ENCODE measurements at places on chromosomes 4 and X.

- DNase-seq, result peak; percentile 67
- H3K27ac ChIP-seq, result no peak overlapping the region
- no peaks in the 10 kb centered on the region for H3K4me1 ChIP-seq
- no peaks in the 10 kb centered on the region for H3K36me3 ChIP-seq
These were observed 93.8 kb downstream of the PDGFRA start for GRCh38 chr4:54322818-54323417.

DNA sequence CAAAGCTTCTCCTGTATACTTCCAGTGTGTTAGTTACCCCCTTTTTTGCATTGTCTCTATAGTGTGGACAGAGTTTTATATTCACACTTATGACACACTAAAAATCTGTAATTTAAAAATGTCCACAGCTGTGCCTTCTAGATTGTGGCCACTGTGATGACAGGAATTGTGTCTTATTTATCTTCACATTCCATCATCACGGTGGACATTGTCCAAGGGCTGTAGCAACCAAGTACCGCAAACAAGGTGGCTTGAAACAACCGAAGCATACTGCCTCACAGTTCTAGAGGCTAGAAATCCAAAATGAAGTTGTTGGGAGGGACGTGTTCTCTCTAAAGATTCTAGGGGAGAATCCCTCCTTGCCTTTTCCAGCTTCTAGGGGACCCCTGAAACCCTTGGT lies 32.3 kb downstream of the CHRNA9 start:
- DNase-seq, result no peak
- no peak overlapping the region for H3K4me3 ChIP-seq
- H3K4me1 ChIP-seq, result no peaks in the 10 kb centered on the region

GRCh38 chr4:121679951-121680350 lies 16.8 kb downstream of the ANXA5 start:
- H3K36me3 ChIP-seq, result peaks cover 99% of the 10 kb centered on the region
- DNase-seq, result no peak
- no peak overlapping the region for H3K4me3 ChIP-seq
- no peaks in the 10 kb centered on the region for H3K4me1 ChIP-seq
- no peaks in the 10 kb centered on the region for H3K27me3 ChIP-seq
- H3K27ac ChIP-seq, result no peak overlapping the region

GRCh38 chr4:108953941-108954340 lies 191.1 kb upstream of the ETNPPL start:
- H3K4me1 ChIP-seq, result no peaks in the 10 kb centered on the region
- H3K4me3 ChIP-seq, result no peak overlapping the region
- H3K27ac ChIP-seq, result no peak overlapping the region
- no peaks in the 10 kb centered on the region for H3K36me3 ChIP-seq
- no peak for DNase-seq

DNA sequence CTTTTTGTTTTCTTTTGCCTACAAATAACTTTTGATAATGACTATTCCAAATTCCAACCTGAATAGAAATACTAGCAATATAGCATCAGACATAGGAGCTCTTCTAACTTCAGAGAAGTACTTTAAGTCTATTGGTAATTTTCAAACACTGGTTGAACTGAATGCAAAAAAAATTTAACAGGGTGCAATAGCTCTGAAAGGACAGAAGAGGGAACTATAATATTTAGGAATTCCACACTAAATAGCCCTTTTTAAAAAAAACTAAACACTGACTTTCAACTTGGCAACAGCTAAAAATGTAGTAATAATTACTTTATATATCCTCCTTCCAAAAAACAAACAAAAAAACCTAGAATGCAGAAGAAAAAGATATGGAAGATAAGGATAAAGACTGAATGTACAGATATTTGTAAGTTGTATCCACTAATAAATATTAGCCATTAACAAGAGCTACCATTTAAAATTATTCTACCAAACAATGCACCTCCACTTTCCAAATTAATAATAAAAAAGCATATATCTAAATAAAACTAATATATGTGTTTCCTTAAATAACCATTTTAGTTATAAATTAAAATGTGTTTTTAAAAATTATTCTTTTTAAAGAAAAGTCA lies 81.4 kb downstream of the FBXW7 start:
- H3K27ac ChIP-seq, result no peak overlapping the region
- peaks cover 17% of the 10 kb centered on the region for H3K4me1 ChIP-seq
- DNase-seq, result peak; percentile 31
- H3K4me3 ChIP-seq, result no peak overlapping the region
- no peaks in the 10 kb centered on the region for H3K36me3 ChIP-seq

GRCh38 chr4:41933997-41934503 lies 1.2 kb upstream of the TMEM33 start:
- H3K27me3 ChIP-seq, result no peaks in the 10 kb centered on the region
- no peaks in the 10 kb centered on the region for H3K4me1 ChIP-seq
- H3K36me3 ChIP-seq, result no peaks in the 10 kb centered on the region
- no peak overlapping the region for H3K27ac ChIP-seq
- H3K4me3 ChIP-seq, result peak overlapping the region; percentile 2

DNA sequence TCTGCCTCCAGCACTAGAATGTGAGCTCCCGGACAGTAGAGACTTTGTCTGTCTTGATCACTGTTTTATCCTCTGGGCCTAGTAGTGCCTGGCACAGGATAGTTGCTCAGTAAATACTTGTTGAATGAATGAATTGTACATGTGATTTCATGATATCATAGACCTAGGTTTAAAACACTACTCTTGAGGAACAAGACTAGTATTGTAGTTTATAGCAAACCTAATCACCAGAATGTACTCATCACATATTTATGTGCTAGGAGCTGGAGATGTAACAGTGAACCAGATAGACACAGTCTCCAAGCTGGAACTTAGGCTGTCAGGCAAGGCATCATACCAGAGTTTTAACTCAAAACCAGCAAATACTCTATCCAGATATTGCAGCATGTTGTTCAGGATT lies 23.5 kb downstream of the GAB3 start:
- no peaks in the 10 kb centered on the region for H3K36me3 ChIP-seq
- DNase-seq, result no peak
- H3K4me3 ChIP-seq, result no peak overlapping the region
- H3K27ac ChIP-seq, result peak overlapping the region; percentile 28

DNA sequence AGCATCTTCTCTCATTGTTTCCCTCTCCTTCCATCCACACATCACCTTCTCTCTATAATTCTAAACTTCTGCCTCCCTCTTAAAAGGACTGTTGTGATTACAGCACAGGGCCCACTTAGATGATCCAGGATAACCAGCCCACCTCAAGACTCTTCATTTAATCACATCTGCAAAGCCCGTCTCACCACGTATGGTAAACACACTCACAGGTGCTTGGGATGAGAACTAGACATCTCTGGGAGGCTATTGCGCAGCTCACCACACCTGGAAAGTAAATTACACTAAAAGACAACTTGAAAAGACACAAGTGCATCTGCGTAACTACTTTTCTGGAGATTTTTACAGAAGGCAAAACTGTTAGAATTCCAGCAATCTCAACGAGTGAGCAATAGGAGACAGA lies 15.4 kb upstream of the C1QTNF7 start:
- no peaks in the 10 kb centered on the region for H3K27me3 ChIP-seq
- H3K4me3 ChIP-seq, result no peak overlapping the region
- no peak overlapping the region for H3K27ac ChIP-seq

DNA sequence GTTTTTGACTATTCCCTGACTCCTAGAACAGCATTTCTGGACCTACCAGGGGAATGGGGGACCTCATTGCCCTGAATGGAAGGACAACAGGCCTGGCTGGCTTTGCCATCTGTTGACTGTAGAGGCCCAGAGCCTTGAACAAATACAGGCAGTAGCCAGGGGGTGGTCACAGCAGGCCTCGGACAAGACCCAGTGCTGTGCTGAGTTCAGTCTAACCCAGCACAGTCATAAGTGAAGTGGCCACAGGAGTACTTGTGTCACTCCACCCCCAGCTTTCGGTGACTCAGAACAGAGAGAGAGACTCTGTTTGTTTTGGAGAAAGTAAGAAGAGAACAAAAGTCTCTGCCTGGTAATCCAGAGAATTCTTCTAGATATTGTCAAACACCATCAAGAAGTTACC lies 310.0 kb downstream of the PRR32 start:
- H3K36me3 ChIP-seq, result no peaks in the 10 kb centered on the region
- no peak for DNase-seq
- H3K4me3 ChIP-seq, result no peak overlapping the region
- H3K4me1 ChIP-seq, result no peaks in the 10 kb centered on the region

DNA sequence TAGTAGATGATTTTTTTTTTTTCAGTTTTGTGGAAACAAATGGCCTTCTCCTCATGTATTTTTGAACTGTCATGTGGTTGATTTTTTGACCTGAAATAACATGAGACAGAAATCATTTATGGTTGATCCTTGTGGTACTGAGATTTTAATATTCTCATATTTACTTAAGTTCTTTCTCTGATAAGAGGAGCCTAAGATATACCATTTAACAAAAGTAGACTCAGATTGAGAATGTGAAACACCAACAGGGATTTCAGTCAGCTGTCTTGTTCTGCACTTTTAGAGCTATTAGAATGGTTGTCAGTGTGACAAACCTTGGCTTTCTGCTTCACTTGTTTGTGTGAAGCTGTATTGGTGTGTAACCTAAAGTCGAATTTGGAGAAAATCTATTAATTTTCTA lies 575.7 kb downstream of the SPOCK3 start:
- H3K27me3 ChIP-seq, result no peaks in the 10 kb centered on the region
- H3K36me3 ChIP-seq, result no peaks in the 10 kb centered on the region
- H3K4me3 ChIP-seq, result no peak overlapping the region
- no peak overlapping the region for H3K27ac ChIP-seq
- H3K4me1 ChIP-seq, result no peaks in the 10 kb centered on the region

- H3K4me3 ChIP-seq, result no peak overlapping the region
- H3K36me3 ChIP-seq, result no peaks in the 10 kb centered on the region
- H3K27me3 ChIP-seq, result no peaks in the 10 kb centered on the region
- DNase-seq, result no peak
- no peak overlapping the region for H3K27ac ChIP-seq
- H3K4me1 ChIP-seq, result no peaks in the 10 kb centered on the region
These were observed 7.7 kb upstream of the SLAIN2 start for GRCh38 chr4:48333587-48333986.

DNA sequence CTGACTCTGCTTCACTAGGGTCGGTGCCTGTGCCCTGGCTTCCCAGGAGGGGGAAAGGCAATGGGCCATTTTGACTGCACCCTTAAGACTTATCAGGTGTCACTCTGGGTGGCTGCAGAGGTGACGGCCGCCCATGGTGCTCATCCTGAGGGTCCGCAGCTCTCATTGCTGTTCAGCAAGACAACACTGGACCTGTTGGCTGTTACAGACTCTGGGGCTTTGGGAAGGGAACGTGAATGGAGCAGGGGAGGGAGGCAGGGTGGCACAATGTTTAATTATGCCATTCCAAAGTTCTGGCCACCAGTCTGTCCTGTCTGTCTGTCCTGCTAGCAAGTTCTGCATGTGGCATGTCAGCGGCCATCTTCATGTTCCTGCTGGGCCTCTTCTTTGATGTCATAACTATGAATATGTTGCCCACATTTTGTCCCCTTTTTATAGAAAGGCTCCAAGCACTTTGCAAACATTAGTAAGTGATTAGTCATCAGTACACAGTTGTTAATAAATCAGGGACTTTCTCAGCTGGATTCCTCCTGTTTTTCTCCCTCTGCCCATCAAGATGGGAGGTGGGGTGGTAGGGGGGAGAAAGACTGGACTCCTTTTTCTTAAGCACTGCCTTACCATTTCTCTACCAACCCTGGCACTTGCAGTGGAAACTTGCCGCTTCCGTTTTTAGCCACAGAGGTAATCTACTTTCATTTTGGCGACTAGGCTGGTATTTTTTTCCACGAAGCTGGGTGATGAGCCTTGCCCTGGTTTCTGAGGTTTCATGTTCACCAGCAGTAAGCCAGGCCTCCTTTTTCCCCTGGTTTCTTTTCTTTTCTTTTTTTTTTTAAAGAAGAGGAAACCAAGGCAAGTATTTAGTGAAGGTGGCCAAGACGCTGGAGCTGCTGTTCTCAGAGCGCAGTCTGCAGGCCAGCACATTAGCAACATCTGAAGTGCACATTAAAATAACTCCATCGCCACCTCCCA lies 88.6 kb upstream of the TRIM2 start:
- H3K4me3 ChIP-seq, result no peak overlapping the region
- H3K27me3 ChIP-seq, result no peaks in the 10 kb centered on the region
- peaks cover 17% of the 10 kb centered on the region for H3K4me1 ChIP-seq
- no peak for DNase-seq
- peak overlapping the region; percentile 58 for H3K27ac ChIP-seq

- DNase-seq, result no peak
- no peak overlapping the region for H3K4me3 ChIP-seq
- peaks cover 45% of the 10 kb centered on the region for H3K36me3 ChIP-seq
- no peaks in the 10 kb centered on the region for H3K4me1 ChIP-seq
- no peak overlapping the region for H3K27ac ChIP-seq
These were observed 2.8 kb downstream of the SLC35A2 start for GRCh38 chrX:48908600-48908999.

GRCh38 chr4:78691971-78692821 lies 84.0 kb upstream of the BMP2K start:
- H3K27me3 ChIP-seq, result no peaks in the 10 kb centered on the region
- no peaks in the 10 kb centered on the region for H3K4me1 ChIP-seq
- no peak overlapping the region for H3K27ac ChIP-seq
- no peaks in the 10 kb centered on the region for H3K36me3 ChIP-seq

DNA sequence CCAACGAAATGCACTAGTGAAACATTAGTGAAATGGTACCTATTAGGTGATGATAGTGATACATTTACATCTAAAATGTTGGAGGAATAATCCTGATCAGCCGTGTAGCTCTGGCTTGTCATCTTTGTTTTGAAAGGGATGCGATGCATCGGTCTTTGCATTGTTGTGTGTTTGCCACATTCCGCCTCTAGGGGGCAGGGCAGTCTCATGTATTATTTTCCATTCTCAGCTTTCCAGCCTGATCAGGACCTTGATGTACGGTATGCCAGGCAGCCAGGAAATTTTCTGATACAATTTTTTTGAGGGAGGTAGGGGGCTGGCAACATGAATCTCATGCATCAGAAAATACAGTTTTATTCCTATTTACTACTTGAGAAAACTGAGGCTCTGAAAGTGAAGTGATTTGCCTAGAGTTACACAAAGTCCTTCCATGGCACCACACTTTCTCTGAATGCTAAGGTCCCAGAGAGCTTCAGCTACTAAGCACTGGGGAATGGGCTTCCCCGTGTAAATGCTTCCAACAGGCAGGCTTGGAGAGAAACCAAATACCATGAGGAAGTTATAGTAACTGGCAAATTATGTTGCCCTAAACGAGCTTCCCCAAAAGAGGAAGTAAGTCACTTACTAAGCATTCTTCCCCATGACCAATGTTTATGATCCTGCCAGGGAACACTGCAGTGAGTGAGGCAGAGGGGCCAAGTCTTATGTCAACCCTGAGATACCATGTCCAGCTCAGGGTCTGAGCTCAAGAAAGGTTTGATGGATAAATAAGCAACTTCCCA lies 31.8 kb upstream of the IQSEC2 start:
- H3K27me3 ChIP-seq, result no peaks in the 10 kb centered on the region
- peaks cover 10% of the 10 kb centered on the region for H3K4me1 ChIP-seq
- H3K27ac ChIP-seq, result no peak overlapping the region
- no peak overlapping the region for H3K4me3 ChIP-seq
- H3K36me3 ChIP-seq, result no peaks in the 10 kb centered on the region

DNA sequence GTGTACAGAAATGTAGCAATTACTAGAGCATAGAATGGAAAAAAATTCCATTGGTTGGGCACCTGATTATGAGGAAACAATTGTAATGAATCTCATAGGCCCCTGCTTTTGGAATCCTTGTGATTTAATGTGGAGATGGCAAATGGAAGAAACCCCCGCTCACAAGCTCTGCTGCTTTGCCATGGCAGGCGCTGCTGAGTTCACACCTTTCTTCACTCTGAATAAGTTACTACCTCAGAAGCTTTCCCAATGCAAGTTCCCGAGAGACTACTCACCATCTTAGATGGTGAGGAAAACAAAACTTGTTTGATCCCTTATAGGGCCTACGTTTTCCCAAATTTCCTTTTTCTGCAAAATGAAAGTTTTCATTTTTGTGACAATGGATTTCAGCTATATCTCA lies 266.6 kb upstream of the TAPT1 start:
- no peak overlapping the region for H3K27ac ChIP-seq
- no peak overlapping the region for H3K4me3 ChIP-seq
- H3K36me3 ChIP-seq, result no peaks in the 10 kb centered on the region
- DNase-seq, result no peak
- H3K27me3 ChIP-seq, result no peaks in the 10 kb centered on the region

Data from left lung (tissue), 14 donors.